Activated T-cell treated with anti-CD3 and anti-CD28 coated beads, Interleukin-2, amount 50 U/mL, for 24 hours (primary cell): ENCODE measurements at places on chromosomes 1 and 21.

DNA sequence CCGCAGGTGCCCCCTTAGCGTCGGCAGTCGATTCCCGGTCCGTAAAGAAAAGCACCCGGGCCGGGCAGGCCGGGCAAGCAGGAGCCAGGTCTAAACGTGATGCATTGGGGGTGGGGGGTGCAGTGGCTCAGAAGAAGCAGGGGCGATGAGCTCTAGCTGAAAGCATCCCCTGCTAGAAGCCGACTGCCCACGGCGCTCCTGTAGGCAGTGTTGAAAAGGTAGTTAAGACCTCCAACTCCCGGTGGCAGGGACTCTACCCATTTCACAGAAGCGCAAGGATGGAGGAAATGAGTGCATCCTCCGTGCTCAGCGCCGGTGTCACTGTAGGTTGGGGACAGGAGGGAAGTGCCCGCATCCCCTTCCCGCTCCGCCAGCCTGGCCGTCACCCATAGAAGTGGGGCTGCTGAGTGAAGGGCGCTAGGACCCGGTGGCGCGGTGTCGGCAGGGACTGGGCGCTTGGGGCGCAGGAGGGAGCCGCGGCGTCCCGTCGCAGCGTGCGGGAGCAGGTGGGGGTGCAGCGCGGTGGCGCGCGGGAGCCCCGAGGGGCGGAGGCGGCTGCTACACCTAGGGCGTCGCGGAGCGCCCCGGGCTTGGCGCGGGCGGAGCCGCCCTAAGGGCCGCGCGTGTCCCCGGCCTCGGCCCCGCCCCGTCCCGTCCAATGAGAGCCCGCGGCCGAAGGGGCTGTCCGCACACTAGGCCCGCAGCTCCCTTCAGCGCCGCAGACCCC lies at the start of gene WNT2B:
Gene WNT2B, plus strand, starts transcription at position 688 of the 727 bp plus-strand sequence. CDS start 298 bp downstream, outside the sequence.
- DNase-seq: peak; percentile 69

GRCh38 chr1:46458846-46459245 lies 30.8 kb upstream of the DMBX1 start:
- DNase-seq: no peak

GRCh38 chr21:35336534-35336933 lies 287.4 kb upstream of the RUNX1 start:
- DNase-seq: no peak

DNA sequence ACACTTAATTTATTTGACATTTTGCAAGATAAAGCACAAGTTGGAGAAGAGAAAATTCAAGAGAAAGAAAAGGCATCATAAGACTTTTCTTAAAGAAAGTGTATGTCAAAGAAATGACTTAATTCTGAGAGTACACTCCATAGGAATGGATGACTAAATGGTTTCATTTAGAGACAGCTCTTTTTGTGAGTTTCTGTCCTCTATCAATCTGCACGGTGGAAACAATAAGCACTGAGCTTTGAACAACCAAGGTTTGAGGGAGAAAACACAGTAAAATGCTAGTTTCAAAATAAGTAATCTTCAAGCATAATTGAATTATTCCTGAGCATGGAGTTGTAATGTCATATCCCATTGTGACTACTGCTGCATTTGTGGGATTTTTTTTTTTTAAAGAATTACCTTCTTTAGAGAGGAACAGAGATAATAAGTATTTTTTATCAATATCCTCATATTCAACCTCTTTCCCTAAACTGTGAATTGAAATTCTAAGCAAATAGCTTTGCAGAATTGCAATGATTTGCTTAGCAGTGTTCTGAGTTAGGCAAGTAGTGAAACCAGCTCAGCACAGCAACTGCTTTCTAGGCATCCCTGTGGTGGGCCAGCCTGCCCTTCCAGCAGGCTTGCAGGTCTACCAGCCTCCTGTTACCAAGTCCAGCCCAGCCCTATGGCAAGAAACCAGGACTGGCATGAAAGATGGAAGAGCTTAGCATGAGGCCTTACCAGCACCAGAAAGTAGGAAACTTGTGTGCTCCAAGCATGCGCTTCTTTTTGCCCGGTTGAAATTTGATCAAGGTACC lies 38.2 kb downstream of the KCNJ6 start:
- DNase-seq: no peak

DNA sequence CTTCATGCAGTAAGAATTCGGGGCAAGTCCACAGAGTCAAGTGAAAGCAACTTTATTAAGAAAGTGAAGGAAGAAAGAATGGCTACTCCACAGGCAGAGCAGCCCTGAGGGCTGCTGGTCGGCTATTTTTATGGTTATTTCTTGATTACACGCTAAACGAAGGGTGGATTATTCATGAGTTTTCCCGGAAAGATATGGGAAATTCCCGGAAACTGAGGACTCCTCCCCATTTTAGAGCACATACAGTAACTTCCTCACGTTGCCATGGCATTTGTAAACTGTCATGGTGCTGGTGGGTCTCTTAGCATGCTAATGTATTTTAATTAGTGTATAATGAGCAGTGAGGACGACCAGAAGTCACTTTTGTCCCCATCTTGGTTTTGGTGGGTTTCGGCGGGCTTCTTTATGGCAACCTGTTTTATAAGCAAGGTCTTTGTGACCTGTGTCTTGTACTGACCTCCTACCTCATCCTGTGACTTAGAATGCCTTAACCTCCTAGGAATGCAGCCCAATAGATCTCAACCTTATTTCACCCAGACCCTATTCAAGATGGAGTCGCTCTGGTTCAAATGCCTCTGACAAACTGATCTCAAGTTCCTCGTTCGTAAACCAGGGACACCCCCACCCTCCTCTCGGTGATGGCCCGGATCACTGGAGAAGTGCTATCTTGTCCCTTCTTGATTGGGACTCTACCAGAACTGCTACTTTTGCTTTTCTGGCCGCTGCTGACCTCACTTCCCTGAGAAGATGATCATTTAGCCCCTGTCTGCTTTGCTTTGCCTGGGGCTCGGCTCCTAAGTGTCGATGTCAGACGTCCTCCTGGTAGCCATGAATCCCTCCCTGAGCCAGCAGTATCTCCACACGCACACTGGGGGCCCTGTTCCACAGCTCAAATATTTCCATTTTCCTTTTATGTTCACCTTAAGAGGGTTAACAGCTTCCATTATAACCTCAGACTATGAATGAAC lies 48.8 kb downstream of the CLSTN1 start:
- DNase-seq: no peak

GRCh38 chr1:71788113-71788512 lies 494.2 kb downstream of the NEGR1 start:
- DNase-seq: no peak

GRCh38 chr1:9908871-9909233 lies 1.2 kb downstream of the CTNNBIP1 start:
- DNase-seq: no peak

- DNase-seq: no peak
These were observed 48.4 kb upstream of the IGSF5 start for GRCh38 chr21:39696618-39697017.

DNA sequence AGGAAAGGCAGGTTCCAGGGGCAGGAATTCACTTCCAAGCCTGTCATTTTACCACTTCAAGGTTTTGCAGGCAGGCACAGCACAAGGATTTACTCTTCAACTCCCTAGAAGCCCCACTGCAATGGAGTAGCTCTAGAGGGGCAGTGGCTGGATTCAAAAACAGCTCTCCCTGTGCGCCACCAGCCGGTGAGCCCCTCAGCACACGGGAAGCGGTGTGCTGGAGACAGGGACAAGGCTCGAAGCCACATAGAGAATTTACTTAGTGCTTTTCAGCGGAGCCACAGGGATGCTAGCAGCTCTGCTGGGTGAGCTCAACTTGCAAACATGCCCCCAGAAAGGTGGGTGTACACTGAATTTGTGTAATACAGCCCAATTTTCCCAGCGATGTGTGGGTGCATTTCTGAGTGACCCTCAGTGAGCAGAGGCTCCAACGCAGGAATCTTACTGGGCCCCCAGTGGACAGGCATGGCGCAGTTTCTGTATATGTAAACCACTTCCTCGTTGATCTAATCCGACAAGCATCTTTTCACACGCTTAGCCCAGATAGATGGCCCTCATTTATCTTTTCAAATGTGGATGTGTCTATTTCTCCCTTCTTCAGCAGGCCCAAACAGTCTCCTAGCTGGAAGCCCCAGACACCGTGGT lies 10.9 kb downstream of the VWA5B1 start:
- DNase-seq: no peak

- no peak for DNase-seq
These were observed 141.1 kb upstream of the SAMSN1 start for GRCh38 chr21:14687268-14687625.

DNA sequence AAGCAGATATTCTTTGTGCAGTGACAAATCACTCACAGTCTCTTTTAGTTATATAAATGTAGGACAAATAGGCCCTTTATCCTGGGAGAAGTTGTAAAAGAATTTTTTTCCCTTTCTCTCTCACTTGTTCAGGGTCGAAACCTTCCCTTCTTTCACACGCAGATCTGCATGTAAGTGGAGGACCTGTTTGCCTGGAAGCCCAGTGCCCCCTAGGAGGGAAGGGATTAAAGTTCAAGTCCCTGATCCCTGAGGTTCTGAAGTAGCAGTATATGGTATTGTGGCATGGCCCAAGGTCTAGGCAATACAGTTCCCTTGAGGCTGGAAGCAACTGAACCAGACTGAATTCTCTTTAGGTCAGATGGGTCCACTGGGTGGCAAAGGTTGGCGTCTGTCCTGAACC lies 48.6 kb upstream of the PTGFRN start:
- no peak for DNase-seq

GRCh38 chr1:33819913-33820311 lies 44.0 kb upstream of the HMGB4 start:
- no peak for DNase-seq

GRCh38 chr1:9494936-9495758 lies 44.1 kb upstream of the SLC25A33 start:
- DNase-seq: peak; percentile 84

DNA sequence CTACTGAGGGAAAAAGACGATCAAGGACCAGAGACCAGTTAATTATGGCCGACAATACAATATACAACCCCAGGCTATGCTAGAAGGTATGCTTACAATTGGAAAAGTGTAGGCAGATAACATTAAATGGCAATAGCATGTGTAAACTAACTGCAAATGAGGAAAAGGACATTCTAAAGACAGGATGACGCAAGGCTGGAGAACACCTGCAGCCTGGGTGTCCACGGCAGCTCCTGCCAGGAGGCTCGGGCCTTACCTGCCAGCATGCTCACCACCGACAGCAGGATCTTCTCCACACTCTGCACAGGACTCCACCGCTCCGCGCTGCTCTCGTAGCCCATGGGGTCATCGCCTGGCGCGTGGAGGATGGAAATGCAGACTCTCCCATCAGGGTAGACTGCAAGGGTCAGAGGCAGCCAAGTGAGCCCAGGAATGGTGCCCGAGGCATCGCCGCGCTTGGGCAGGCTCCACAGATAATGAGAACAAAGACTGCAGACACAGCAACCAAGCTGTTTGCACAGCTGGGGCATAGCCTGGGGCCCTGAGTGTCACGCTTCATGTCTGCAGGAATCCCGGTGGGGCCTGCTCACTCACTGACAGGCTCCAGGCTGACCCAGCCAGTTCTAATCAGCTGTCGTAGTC lies 28.2 kb downstream of the UBE2G2 start:
- DNase-seq: no peak

GRCh38 chr21:31299291-31300147 lies 44.5 kb downstream of the TIAM1 start:
- DNase-seq: no peak

DNA sequence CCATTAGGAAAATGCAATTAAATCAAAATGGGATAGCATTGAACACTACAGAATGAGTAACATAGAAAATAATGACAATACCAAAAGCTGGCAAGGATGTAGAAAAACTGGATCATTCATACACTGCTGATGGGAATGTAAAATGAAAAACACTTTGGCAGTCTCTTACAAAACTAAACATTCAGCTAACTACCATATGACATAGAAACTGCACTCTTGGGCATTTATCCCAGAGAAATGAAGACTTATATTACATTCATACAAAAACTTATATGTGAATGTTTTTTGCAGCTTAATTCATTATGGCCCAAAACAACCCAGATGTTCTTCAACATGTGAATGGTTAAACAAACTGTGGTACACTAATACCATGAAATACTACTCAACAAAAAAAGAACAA lies 66.4 kb downstream of the ANKRD13C start:
- DNase-seq: no peak

DNA sequence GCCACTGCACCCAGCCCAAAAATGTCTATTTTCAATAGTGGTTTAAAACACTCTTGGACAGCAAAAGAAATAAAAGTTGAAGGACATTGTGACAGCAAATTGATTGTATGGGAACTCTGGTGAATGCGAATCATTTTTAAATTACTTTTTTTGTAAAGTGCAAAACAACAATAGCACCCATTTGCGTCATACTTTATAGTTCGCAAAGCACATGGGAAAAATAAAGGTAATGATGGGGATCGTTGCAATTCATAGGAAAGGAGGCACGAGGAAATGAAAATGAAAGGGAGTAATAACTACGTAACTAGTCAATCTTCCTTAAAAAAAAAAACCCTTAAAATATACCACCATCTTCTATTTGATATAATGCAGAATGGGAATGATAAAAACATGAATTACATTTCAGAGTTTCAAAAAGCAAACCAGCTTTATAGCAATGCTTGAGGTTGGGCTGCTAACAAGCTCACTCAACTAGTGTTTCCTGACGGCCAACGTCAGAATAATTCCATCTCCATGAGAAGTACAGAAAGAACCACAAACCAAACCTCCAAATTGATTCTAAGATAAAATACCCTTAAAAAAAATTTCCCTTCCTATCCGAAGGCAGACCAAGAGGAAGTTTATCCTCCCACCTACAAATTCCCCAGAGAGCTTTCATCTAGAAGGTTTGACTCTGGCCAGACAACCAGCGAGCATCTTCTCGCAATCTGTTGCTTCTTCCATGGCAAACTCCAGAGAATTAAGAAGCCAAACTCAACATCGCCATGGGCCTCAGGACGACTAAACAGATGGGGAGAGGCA lies at the start of gene EDARADD:
Gene EDARADD, plus strand, starts transcription at position 606 of the 801 bp plus-strand sequence. Its CDS starts 159 bp downstream, at position 765.
- no peak for DNase-seq

DNA sequence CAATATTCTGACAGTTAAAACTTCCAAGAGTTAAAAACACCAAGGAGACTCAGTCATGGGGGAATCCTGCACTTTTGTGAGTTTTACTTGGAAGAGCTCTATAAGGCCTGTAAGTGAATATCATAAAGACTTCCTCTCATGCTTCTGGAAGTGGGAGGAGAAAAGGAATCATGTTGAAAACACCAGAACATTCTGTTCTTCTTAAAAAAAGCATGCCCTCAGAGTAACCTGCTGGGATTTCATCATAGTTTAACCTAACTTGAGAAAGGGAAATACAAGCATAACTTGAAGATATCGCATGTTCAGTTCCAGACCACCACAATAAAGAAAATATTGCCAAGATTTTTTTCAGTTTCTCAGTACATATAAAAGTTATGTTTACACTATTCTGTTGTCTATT lies 51.9 kb downstream of the COL11A1 start:
- no peak for DNase-seq

DNA sequence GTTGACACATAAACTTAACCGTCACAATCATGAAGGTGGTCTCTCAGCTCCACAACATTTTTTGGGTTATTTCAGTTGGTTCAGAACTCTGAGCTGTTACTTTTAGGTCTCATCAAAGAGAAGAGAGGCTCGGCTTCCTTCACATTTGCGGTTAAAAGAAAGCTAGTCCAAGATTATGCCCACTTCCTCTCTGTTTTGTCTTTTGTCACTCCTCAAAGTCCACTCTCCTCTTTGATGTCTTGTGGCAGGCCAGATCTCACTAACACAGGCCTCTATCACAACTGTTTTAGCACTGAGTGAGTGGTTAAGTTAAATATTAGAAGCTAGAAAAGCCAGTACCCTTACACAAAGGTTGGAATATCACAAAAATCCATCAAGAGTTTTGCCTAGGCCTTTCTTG lies 195.7 kb downstream of the FCRL5 start:
- no peak for DNase-seq

- DNase-seq: no peak
These were observed 73.8 kb upstream of the ATP1A1 start for GRCh38 chr1:116299248-116299647.
